Hepatocyte (in vitro differentiated cells): ENCODE measurements at places on chromosomes 1 and 21. TPM values are rescaled to one million over a fixed set of nuclear protein-coding genes. Genes with fewer than 3 reads are reported as not detected.

Gene GUCA2B
- total RNA-seq = 6.5 TPM in 1 of 2 replicates, not detected in the other

Gene CA14
- 2.4 and 4.6 TPM in 2 replicates for total RNA-seq

Gene ACKR1
- not detected in 2 replicates for total RNA-seq

Gene RGS4
- 13.1 and 16.8 TPM in 2 replicates for total RNA-seq

Gene ILDR2
- 2.4 and 3.4 TPM in 2 replicates for total RNA-seq

Gene KRTAP21-2
- total RNA-seq = not detected in 2 replicates

Gene CLDN17
- not detected in 2 replicates for total RNA-seq

- no peaks in the 10 kb centered on the region for H3K27me3 ChIP-seq
- H3K27ac ChIP-seq = no peak overlapping the region
- no peak for DNase-seq
- peaks cover 14% of the 10 kb centered on the region for H3K4me1 ChIP-seq
- H3K36me3 ChIP-seq = no peaks in the 10 kb centered on the region
Observed at GRCh38 chr1:87113313-87113712, 198.9 kb downstream of the HS2ST1 start.

DNA sequence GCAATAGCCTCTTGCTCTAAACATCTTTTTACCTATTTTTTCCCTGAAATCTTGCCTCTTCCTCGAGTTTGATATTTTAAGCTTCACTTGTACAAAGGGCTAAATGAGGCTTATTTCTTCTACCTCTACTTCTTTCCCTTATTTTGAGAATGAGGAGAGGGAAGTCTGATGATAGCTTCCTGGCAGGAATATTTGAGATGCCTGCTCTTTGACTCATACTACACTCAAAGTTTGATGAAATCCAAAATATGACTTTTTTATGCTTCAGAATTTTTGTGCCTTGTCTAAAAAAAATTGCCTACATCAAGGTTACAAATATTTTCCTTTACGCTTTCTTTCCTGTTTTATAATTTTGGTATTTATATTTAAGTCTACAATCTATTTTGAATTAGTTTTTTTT is 624.4 kb upstream of the PLXNA2 start:
- no peak overlapping the region for H3K4me3 ChIP-seq
- no peaks in the 10 kb centered on the region for H3K36me3 ChIP-seq
- no peak overlapping the region for H3K27ac ChIP-seq

DNA sequence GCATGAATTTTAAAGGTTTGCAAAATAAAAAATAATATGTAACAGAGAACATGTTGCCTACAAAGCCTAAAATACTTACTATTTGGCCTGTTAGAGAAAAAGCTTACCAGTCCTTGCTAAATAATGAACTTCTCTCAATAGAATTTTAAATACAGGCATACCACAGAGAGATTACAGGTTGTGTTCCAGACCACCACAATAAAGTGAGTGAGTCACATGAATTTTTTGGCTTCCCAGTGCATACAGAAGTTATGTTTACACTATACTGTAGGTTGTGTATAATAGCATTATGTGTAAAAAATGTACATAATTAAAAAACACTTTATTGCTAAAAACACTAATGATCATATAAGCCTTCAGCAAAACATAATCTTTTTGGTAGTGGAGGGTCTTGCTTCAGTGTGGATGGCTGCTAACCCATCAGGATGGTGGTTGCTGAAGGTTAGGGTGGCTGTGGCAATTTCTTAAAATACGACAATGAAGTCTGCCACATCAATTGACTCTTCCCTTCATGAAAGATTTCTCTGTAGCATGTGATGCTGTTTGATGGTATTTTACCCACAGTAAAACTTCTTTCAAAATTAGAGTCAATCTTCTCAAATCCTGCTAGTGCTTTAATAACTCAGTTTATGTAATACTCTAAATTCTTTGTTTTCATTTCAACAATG is 48.6 kb downstream of the SCYL3 start:
- H3K4me3 ChIP-seq = no peak overlapping the region
- no peaks in the 10 kb centered on the region for H3K4me1 ChIP-seq

GRCh38 chr1:172882791-172883386 is 167.9 kb downstream of the TNFSF18 start:
- peaks cover 9% of the 10 kb centered on the region for H3K4me1 ChIP-seq
- H3K36me3 ChIP-seq = no peaks in the 10 kb centered on the region
- no peak overlapping the region for H3K27ac ChIP-seq

- peaks cover 6% of the 10 kb centered on the region for H3K36me3 ChIP-seq
- H3K4me3 ChIP-seq = no peak overlapping the region
- no peak for DNase-seq
- H3K4me1 ChIP-seq = no peaks in the 10 kb centered on the region
Observed at GRCh38 chr1:30952098-30952497, 43.5 kb upstream of the SDC3 start.

DNA sequence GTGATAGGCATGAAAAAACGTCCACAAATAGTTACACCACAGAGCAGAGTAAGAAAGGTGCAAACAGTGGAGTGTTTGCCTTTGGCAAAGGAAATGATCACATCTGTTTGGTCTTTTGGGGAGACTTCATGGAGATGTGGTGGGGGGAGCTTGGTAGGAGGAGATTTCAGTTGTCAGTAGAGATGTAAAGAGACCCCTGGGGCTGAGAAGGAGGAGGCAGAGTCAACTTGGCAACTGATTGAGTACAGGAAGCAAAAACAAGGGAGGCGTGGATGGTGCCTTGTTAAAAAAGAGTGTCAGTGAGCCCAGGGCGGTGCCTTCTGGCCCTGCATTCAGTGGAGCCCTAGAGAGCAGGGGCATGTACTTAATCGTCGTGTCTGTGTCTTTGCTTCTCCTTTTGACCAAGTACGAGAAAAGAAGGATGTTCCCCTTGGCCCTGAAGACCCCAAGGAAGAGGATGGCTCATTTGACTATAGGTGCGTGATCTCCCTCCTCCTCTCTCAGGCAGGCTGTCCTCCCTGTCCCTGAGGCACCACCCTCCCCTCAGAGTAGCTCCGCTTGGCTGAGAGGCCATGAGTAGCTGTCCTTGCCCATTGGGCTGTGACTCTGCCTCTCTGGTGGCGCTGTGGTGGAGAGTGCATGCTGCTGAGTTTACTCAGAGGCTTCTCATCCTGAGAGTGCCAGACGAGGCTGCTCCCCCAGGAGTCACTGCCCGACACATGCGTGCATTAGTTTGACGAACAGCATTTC is 30.4 kb upstream of the CNTN2 start:
- peaks cover 4% of the 10 kb centered on the region for H3K4me1 ChIP-seq
- no peaks in the 10 kb centered on the region for H3K36me3 ChIP-seq
- no peaks in the 10 kb centered on the region for H3K27me3 ChIP-seq
- H3K4me3 ChIP-seq = no peak overlapping the region
- no peak overlapping the region for H3K27ac ChIP-seq
- DNase-seq = no peak

DNA sequence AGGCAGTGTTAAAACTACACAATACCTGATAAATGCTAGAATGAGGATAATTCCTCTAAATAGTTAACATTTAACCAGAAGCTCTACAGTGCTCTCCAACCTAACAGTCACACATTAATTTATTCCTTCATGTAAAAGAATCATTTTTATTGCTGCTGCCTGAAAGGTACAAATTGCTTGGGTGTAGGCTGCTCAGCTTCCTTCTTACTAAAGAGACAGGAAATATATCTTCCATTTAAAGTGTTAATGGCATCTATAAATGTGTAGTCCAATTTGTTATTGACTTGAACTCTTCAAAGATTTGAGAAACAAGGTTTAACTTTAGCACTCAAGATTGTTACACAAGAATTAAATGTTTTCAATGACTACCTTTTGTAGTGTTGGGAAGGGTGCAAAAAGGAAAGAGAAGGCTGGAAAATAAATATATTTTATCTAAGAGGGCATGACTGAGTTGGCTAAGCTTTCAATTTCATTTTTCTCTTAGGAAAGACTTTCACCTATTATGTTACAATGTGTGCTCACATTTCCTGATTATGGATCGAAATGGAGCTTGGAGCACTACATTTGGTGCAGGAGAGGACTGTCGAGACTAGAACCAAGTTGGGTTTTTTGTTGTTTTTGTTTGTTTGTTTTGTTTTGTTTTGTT is 105.5 kb upstream of the CACYBP start:
- no peaks in the 10 kb centered on the region for H3K27me3 ChIP-seq
- no peak overlapping the region for H3K27ac ChIP-seq
- H3K36me3 ChIP-seq = no peaks in the 10 kb centered on the region
- H3K4me1 ChIP-seq = peaks cover 12% of the 10 kb centered on the region
- no peak for DNase-seq
- H3K4me3 ChIP-seq = no peak overlapping the region

- H3K36me3 ChIP-seq = no peaks in the 10 kb centered on the region
- no peak overlapping the region for H3K27ac ChIP-seq
- H3K4me3 ChIP-seq = no peak overlapping the region
- DNase-seq = no peak
- H3K27me3 ChIP-seq = no peaks in the 10 kb centered on the region
Observed at GRCh38 chr1:5005171-5005570, 350.8 kb downstream of the AJAP1 start.

- peaks cover 21% of the 10 kb centered on the region for H3K4me1 ChIP-seq
- peak; percentile 70 for DNase-seq
- peak overlapping the region; percentile 59 for H3K27ac ChIP-seq
- H3K27me3 ChIP-seq = no peaks in the 10 kb centered on the region
- H3K4me3 ChIP-seq = no peak overlapping the region
Observed at GRCh38 chr1:117612517-117613248, 6.8 kb downstream of the TENT5C start.

GRCh38 chr21:44366586-44367211 is 13.3 kb downstream of the TRPM2 start:
- no peak for DNase-seq
- no peaks in the 10 kb centered on the region for H3K36me3 ChIP-seq
- no peak overlapping the region for H3K27ac ChIP-seq

DNA sequence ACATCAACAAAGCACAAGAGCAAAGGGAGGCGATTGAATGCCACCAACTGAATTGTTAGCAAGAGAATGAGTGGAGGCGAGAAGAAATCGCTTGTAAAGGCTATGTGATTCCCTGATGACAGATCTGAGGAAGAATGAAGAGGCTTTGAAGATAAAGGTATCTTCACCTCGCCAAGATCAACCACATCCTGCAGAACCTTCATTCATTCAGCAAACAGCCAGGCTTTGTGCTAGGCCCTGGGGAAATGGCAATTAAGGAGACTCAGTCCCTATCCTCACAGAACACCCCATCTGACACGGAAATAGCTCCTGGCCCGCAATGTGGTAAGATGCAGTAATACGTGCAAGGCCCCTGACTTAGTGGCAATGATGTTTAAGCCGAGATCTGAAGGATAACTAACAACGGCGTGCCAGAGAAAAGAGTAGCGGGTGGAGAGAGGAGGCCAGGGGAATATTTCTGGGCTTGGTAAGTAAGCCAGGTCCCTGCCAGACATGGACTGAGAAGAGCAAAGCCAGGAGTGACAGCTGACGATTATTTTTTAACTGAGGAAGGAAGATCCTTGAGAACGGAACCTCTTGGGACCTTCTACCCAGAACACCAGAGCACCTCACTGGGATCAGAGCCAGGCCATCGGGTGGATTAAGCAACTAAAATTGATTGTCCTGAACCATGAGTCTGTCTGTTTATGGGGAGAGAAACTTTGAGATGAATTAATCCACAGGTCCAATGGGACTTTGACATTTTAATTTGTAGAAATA is 4.6 kb upstream of the VSIG8 start:
- H3K4me3 ChIP-seq = no peak overlapping the region
- H3K36me3 ChIP-seq = no peaks in the 10 kb centered on the region
- no peaks in the 10 kb centered on the region for H3K27me3 ChIP-seq
- H3K4me1 ChIP-seq = peaks cover 9% of the 10 kb centered on the region

GRCh38 chr1:181149326-181150125 is 61.0 kb downstream of the IER5 start:
- no peak for DNase-seq
- peaks cover 15% of the 10 kb centered on the region for H3K4me1 ChIP-seq
- no peak overlapping the region for H3K4me3 ChIP-seq

DNA sequence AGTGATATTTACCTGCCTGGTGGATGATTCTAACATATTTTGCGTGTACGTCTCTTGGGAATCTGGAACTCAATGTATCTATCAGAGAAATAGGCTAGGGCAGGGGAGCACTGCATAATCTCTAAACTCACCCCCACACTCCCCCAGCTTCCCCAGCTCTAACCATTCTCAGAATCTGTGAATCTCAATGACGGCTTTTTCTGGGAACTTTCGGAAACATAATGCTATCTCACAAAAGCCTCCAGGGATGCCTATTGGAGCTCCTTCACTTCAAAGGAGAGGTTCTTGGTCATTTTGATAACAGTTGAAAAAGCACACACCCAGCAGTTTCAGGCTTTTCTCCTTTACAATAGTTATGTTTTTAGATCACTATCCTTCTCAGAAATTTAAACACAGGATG is 113.8 kb upstream of the MAGI3 start:
- no peak overlapping the region for H3K4me3 ChIP-seq
- H3K27me3 ChIP-seq = no peaks in the 10 kb centered on the region
- H3K4me1 ChIP-seq = no peaks in the 10 kb centered on the region
- no peaks in the 10 kb centered on the region for H3K36me3 ChIP-seq
- no peak overlapping the region for H3K27ac ChIP-seq

- H3K4me1 ChIP-seq = no peaks in the 10 kb centered on the region
- DNase-seq = no peak
- no peak overlapping the region for H3K4me3 ChIP-seq
- H3K27me3 ChIP-seq = no peaks in the 10 kb centered on the region
Observed at GRCh38 chr1:207944571-207944970, 33.6 kb upstream of the CD34 start.

DNA sequence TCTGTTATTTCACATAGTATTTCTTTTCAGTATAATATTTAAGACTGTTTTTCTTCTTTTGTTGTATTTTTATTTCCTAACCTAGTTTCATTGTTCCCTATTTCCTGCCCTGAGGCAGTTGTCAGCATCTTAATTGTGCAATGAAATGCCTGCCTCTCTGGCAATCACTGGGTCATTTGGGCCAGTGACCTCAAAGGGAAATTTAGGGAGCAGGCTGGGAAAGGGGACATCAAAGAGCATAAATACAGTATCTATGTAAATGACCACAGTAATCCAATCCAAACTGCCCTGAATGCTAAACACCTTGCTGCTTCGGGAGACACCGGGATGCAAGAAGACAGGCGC is 147.8 kb downstream of the TLR5 start:
- H3K4me3 ChIP-seq = no peak overlapping the region
- peaks cover 8% of the 10 kb centered on the region for H3K4me1 ChIP-seq
- no peaks in the 10 kb centered on the region for H3K36me3 ChIP-seq
- no peak overlapping the region for H3K27ac ChIP-seq

- H3K4me1 ChIP-seq = no peaks in the 10 kb centered on the region
- no peak overlapping the region for H3K4me3 ChIP-seq
- no peak overlapping the region for H3K27ac ChIP-seq
- no peaks in the 10 kb centered on the region for H3K27me3 ChIP-seq
- H3K36me3 ChIP-seq = no peaks in the 10 kb centered on the region
Observed at GRCh38 chr1:15443281-15443680, 5.0 kb downstream of the CTRC start.

DNA sequence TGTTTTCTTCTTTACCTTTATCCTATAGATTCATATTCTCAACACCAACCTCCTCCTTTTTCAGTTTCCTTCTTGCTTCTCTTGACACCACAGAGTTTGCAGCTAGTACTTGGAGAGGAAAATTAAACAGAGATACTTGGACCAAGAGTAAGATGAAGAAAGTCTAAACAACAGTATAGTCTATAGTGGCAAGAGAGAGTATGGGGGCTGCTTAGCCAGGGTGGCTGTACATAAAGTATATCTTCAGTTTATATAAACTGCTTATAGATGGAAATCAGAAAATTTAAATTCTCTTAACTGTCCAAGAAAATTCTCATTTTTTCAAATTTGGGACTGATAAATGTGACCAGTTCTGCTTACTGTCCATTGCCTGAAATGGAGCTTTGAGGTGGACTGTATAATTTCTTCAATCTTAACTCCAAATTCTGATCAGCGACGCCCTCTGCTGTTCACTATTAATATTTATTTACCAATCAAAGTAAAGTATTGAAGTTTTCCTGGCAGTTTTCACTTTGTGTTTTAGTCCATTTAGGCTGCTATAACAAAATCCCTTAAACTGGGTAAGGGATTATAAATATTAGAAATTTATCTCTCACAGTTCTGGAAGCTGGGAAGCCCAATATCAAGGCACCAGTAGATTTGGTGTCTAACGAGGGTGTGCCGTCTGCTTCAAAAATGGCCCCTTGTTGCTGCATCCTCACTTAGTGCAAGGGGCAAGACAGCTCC is 14.8 kb upstream of the METTL18 start:
- no peak overlapping the region for H3K27ac ChIP-seq
- H3K36me3 ChIP-seq = no peaks in the 10 kb centered on the region
